ENCODE measurements at places on chromosomes 11 and 22.

GRCh38 chr22:48799227-48799970, 1028.3 kb downstream of the BRD1 start:
- no peak for DNase-seq

DNA sequence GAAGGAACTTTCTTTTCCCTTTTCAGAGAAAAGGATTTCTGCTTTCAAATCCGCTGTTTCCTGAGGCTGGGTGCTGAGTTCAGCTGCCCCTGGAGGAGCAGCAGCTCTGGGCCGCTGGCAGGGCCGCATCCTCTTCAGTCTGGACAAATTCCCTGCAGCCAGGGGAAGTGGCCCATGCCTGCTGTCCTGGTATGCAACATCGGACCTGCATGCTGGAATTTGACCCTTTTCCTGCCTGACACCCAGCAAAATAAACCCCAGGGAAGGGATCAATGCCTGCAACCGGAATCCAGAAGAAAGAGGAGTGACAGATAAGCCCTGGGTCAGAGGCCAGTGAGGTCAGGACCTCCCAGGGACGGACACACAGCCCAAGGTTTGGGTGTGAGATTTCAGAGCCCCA, 54.1 kb upstream of the LINC01488 start:
- DNase-seq, result no peak

- no peak for DNase-seq
Measured at GRCh38 chr11:128279866-128280265, 307.5 kb downstream of the ETS1 start.

GRCh38 chr11:77127235-77127911, 673 bp upstream of the MYO7A start:
- DNase-seq, result peak; percentile 53

- DNase-seq, result no peak
Measured at GRCh38 chr11:35330931-35331330, 88.4 kb downstream of the SLC1A2 start.

- DNase-seq, result no peak
Measured at GRCh38 chr22:46052801-46053562, 76.0 kb upstream of the WNT7B start.

DNA sequence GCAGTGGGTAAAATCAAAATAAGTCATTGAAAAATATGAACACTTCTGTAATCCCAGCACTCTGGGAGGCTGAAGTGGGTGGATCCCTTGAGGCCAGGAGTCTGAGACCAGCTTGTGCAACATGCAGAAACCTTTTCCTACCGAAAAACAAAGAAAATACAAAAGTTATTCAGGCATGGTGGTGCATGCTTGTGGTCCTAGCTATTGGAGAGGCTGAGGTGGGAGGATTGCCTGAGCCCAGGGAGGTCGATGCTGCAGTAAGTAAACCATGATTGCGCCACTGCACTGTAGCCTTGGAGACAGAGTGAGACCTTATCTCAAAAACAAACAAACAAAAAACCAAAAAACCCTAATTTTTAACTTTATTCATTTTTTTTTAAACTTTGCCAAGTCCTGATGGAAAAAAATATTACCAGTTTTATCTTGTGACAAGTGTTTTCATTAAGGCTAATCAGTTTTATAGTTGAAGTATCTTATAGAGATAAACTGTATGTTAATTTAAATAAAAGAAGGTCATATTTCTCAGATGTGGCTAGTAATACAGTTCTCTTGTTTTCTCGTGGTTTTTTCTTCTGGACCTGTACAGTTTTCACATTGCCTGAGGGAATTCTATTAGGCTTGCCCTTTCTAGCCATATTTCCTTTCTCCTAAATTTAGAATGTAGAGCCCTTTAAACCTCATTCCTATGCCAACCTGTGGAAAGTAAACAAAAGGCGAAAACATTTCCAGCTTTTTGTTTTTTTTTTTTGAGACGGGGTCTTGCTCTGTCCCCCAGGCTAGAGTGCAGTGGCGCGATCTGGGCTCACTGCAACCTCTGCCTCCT, 9.4 kb downstream of the HIPK3 start:
- peak; percentile 72 for DNase-seq

- no peak for DNase-seq
Measured at GRCh38 chr11:86089659-86090058, 20.8 kb upstream of the PICALM start.

DNA sequence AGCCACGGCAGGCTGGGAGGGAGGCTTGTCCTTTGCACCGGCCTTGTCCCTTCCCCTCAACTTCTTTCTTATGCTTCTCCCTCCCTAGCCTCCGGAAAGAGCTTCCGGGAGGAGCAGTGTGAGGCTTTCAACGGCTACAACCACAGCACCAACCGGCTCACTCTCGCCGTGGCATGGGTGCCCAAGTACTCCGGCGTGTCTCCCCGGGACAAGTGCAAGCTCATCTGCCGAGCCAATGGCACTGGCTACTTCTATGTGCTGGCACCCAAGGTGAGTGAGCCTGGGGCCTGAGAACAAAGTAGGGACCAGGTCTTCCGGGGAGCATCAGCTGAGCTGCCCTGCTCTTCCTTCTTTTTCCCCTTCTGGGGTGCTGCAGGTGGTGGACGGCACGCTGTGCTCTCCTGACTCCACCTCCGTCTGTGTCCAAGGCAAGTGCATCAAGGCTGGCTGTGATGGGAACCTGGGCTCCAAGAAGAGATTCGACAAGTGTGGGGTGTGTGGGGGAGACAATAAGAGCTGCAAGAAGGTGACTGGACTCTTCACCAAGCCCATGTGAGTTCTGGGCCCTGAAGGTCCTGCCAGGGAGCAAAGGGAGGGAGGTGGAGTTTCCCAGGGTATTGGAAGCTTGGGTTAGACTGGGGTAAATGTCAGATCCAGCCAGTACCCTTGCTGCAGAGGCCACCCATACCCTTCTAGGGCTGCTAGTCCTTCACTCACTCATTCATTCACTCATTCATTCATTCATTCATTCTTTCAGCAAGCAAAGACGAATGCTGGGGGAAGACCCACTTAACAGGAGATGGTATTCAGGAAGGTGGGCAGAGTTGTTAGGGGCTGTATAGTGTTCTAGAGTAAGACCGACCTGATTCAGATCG, 22.6 kb downstream of the ADAMTS15 start:
- DNase-seq, result no peak

- no peak for DNase-seq
Measured at GRCh38 chr11:62608776-62609175, 3.8 kb downstream of the EML3 start.

- DNase-seq, result no peak
Measured at GRCh38 chr11:71283971-71284441, 31.6 kb upstream of the SHANK2 start.

DNA sequence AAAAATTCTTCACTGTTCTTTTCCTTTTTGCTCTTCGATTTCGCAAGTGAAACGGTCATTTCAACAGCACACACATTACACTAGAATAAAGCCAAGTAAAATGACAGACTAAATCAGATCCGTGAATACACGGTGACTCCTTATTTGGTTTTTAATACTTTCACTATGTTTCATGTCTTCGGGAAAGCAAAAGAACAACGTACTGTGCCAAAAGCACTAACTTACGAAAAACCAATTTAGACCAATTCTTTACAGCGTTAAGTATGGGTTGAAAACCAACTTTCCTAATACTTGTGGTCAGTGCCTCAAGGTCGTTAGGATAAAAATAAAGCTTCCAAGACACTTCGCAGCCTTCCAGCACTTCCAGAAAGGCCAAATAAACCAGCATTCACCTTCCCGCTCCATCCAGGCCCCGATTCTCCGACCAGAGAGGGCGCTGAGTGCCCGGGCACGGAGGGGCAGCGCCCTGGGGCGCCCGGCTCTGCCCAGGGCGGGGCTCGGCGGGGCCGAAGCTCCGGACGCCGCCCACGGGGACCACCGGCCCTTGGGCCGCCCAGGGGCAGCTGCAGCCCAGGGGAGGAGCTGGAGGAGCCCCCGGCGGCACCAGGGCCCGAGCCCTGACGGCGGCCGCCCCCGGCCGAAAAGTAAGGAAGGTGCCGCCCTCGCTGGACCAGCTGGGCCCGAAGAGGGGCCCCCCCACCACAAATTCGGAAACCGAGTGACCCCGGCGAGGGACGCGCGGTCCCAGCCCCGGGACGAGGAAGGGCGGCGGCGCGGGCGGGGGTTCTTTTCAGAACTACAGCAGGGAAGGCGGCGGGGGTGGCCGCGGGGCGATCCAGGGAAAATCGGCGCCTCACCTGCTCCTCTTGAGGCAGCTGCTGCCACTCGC, 499 bp downstream of the ATL3 start:
- peak; percentile 78 for DNase-seq

- DNase-seq, result no peak
Measured at GRCh38 chr22:42857845-42858481, 890 bp upstream of the ARFGAP3 start.

DNA sequence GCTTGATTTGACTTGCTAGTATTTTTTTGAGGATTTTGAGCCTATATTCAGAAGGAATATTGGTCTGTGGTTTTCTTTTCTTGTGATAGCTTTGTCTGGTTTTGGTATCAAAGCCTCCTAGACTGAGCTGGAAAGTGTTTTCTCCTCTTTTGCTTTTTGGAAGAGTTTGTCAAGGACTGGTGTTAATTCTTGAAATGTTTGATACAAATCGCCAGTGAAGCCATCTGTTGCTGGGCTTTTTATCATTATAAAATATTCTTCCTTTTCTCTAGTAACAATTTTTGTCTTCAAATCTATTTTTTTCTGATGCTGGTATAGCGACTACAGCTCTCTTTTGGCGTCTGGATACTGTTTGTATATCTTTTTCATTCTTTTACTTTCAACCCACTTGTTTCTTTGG, 45.2 kb downstream of the MPPED1 start:
- no peak for DNase-seq

- DNase-seq, result peak; percentile 97
Measured at GRCh38 chr22:29799217-29799680, 32.1 kb downstream of the UQCR10 start.

DNA sequence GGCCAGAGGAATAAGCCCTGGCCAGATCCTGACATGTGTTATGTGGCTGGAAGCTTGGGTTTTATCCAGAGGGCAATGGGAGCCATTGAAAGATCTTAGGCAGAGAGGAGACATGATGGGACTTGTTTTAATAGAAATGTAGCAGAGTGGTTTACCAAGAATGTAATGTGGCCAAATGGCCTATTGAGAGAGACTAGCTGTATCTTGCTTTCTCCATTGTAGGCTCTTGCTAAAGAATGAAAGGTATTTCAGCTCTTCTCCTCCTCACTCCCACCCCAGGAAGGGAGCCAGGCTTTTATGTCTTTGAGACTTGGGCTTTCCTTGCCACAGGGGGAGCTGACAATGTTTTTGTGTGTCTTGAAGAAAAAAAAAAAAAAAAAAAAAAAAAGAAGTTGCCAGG, 82.3 kb downstream of the TRIM29 start:
- no peak for DNase-seq

GRCh38 chr22:17492247-17492646, 71.1 kb upstream of the SLC25A18 start:
- no peak for DNase-seq

DNA sequence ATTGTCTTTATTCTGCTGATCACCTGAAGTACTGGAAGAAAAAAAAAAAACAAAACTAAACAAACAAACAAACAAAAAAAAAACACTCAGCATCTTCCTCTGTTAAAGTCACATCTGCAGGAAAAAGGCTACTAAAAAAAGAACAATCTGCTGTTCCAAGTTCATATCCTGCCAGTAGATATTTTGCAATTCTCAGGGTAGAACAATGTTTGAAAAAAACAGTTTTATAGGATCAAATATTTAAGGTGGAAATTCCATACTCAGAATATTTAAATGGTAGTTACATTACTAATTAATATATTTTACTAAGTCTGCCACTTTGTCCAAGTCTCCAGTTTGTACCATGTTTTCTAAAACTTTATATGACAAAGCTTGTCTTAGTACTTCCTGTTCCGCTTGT, 175.2 kb downstream of the SBF2 start:
- no peak for DNase-seq

DNA sequence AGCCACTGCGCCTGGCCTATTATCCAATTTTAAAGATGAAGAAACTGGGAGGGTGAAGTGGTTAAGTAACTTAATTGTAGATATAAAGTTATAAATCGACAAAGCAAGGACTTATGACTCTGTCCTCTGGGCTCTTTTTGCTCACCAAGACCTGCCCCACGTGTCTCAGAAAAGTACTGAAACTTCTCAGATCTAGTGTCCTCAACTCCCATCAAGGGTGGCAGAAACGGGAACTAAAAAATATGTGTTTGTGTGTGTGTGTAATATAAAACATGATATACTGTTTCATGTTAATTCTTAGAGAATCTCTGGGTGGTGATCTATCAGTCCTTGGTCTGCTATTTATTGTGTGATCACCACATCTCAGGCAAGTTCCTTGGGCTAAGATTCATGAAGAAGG, 104.9 kb downstream of the GAB2 start:
- no peak for DNase-seq

GRCh38 chr11:125211191-125211947, 46.8 kb downstream of the PKNOX2 start:
- DNase-seq, result no peak

DNA sequence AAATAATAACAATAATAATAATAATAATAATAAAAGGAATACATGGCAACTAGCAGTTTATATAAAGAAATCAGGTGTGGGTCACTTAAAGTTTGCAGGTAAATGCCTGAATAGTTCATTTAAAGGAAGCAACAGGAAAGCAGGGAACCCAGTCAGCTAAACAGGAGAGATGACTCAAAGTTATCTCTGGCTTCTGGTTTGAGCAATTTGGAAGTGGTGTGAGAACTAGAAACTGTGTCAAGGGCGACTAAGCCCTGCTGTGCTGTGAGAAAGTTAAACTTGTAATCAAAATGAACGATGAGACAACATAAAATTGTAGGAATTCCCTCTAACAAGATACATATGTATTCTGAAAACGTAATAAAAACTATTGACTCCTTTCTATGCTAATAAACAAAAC, 35.5 kb downstream of the SLC22A9 start:
- DNase-seq, result no peak

DNA sequence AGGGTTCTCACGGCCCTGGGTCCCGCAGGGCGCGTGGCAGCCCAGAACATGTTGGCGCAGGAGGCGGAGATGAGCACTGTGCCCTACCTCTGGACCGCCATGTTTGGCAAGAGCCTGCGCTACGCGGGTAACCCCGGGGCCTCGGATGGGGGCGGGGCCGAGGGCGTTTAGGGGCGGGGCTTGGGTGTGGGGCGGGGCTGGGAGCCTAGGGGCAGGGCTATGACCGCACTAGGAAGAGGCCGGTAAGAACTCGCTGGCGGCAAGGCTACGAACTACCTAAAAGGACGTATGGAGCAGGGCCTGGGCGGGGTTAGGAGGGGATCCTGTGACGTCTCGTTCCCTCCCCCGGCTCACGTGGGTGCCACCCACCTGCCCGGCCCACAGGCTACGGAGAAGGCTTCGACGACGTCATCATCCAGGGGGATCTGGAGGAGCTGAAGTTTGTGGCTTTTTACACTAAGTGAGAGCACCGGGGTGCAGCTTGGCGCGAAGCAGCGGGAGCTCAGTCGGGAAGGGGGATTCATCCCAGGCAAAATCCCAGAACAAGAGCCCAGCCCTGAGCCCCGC, 2.8 kb upstream of the LZTR1 start:
- no peak for DNase-seq

- no peak for DNase-seq
Measured at GRCh38 chr11:132106096-132106982, 735.9 kb downstream of the NTM start.

DNA sequence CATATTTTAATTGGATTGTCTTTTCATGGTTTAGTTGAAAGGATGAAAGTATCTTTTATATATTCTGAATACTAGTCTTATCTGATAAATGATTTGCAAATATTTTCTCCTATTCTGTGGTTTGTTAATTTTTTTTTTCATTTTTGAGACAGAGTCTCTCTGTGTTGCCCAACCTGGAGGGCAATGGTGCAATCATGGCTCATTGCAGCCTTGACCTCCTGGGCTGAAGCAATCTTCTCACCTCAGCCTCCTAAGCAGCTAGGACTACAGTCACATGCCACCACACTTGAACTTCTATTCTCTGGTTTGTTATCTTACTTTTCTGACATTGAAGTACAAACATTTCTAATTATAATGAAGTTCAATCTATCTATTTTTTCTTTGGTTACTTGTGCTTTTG, 30.0 kb upstream of the FAR1 start:
- DNase-seq, result peak; percentile 4
